ENCODE measurements at places on chromosomes 7 and 10.

GRCh38 chr7:16925609-16926008, 43.8 kb upstream of the AGR3 start:
- DNase-seq = no peak

DNA sequence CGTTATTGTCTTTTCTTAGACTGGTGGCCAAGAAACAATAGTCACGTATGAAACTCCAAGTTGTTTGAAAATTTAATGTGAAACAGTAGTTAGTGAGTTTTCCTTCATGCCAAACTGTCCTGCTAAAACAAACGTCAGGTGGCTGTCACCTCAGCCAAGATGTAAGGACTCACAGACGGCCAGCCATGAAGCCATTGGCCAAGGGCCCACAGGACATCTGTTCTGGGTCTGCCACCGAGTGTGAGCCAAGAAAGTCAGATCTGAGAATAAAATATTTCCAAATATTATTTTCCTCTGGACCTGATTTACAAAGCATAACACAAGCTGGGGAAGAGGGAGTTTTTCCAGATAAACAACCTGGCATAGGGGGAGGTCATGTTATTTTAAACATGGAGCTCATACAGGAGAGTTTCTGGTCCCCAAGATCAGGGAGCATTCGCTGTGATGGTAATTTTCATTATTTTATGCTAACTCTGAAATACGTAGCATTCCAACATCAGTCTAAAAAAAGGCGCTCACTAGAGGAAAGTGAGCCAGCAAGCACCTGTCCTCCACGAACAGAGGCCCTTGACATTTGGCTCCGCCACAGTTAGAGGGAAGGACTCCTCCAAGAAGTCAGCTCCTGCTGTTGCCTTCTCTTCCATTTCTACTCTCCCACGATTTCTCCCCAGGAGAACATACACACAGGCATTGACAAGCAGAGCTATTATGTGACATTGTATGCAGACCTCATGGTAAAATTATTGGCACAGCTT, 38.9 kb upstream of the LANCL2 start:
- DNase-seq = no peak

- no peak for DNase-seq
Measured at GRCh38 chr10:101070098-101070497, 8.3 kb downstream of the KAZALD1 start.

DNA sequence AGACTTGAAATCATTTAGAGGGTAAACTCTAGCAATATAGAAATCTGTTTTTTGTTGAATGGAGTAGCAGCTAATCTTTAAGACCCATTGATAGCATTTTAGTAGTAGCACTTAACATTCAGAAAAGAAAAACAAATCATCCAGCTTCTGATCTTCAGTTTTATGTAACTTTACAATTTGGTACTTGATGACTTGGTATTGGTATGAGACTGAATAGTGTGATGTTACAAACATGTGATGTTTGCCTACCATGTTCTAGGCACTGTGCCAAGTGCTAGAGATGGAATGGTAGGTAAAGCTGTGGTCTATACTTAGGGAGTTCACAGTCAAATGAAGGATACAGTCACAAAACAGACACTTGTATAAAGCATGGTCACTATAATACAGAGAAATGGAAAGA, 21.3 kb downstream of the ZEB1 start:
- peak; percentile 31 for DNase-seq

GRCh38 chr7:11846361-11846955, 14.5 kb upstream of the THSD7A start:
- DNase-seq = no peak

DNA sequence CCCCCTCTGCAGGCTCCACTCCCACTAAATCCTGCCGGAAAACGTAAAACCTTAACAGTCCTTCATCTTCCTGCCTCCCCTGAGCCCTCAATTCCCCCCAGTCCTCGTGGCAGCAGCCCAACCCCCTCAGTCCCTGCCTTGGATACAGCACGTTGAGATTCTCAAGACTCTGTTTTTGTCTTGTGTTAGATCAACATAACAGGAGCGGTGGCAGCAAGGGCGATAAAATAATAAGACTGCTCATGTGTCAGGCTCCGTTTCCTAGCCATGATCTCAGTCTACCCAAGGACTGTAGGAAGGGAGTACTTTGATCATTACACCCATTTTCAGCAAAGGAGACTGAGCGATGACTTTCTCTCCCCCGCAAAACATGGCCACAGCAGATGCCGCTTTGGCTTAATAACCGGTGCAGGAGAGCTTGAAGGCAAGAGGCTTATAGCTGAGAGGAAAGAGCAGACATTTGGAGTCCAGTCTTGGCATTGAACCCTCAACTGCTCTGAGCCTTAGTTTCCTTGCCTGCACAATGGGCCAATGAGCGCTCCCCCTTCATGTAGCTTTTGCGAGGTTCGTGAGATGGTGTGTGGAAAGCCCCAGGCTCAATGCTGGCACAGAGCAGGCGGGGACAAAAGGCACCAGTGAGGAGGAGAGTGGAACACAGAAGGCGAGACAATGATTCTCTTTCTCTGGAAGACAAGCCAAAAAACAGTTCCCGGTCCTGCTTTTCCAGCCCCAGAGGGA, 42.1 kb upstream of the PCBD1 start:
- DNase-seq = no peak

GRCh38 chr10:9868499-9868898, 1149.2 kb upstream of the CELF2 start:
- DNase-seq = no peak

- no peak for DNase-seq
Measured at GRCh38 chr10:71021402-71021801, 133.0 kb upstream of the PCBD1 start.

DNA sequence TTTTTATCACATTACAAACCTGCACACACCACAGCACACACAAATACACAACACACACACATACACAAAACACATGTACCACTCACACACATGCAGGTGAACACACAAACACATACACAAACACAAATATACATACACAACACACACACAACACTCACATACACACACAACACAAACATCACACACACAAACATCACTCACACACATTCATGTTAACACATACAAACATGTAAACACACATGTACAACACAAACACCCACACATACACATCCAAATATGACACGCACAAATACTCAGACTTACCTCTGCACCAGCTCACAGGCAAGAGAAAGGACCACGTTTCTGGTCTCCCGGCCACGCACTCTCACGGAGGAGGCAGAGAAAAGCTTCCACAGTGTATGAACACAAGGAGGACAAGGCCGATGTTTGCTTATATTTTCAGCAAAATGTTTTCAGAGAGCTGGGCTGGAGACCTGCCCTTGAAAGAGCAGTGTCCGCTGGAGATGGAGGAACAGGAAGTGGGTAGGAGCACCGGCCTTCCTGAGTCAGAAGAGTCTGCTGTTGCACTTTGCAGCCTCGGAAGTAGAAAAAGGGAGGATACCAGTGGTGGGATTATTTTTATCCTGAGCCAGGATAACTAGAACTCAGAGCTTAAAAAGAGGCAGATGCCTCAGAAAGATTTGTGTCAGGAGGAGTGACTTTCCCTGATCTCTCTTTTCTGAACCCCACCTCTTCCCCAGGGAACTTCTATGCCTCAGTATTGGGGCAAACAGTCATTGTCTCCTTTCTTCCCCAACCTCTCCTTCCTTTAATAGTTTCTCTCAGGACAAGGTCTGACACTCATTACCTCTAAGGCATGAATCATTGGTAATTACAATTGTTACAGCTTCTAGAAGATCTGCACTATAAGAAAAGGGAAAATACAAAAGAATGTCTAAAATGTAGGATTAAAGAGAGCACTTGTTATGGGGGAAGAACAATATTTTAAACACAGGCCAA, at the start of gene GIMAP6:
GIMAP6 (minus strand) TSS at position 520 of the 999 bp plus-strand sequence. CDS start 2,243 bp downstream, outside the sequence.
- DNase-seq = peak; percentile 23

DNA sequence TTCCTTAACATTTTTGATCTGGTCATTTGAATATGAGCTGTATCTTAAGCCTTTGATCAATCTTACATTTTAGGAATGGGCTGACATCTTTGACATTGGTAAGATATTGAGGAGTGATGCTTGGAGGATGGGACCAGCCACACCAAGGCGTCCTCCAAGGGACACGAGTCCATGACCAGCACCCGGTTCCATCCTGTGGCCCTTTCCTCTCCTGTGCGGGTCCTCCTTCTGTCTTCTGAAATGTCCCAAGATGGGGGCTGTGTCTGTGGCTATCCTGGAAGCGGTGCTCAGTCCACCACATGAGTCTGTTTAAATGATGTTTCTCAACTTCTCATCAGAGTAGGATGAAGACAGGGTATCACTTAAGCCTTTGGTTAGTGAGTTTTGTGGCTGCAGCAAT, 67.3 kb upstream of the SHH start:
- no peak for DNase-seq

DNA sequence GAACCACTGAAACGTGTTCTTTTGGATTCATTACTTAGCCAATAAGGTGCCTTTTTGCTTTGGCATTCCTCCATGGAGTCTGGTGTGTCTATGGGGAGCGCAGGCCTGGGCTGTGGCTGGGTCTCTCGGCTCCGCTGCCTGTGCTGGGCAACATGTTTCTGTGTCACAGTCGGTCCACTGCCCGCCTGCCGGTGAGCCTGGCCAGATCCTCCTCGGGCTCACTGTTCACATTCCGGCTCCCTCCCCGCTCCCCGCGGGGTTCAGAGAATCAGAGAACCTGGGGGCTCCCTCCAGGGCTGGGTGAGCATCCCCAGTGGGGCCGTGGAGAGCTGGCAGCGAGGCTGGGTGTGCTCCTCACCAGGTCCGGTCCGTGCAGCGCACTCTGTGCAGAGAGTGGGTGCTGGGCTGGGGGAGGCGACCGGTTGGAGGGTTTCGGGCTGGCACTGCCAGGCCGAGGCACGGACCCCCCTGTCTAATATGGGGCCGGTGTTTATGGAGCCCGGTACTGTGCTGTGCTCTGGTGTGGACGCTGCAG, 70.4 kb downstream of the INPP5A start:
- no peak for DNase-seq

DNA sequence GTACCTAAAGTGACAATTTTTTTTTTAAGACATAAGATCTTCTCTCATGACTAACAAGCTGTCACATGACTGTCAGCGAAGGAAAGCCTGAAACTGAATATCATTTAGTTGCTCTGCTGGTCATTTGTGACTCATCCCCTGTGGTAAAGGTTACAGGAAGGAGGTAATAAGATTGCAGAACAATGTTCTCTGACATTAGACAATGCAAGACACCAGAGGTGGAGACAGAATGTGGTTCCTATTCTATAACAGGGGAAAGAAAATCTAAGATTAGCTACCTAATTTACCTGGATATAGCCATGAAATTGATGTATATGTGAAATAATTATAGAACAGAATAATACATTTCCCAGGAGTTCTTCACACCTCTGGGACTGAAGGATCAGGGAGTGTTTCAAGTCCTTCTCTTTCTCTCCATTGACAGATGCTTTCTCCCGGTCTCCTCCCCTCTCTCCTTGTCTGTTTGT, 47.7 kb downstream of the LRGUK start:
- peak; percentile 10 for DNase-seq

- no peak for DNase-seq
Measured at GRCh38 chr10:5829267-5829666, 16.0 kb upstream of the GDI2 start.

- DNase-seq = no peak
Measured at GRCh38 chr10:58326967-58327381, 7.8 kb upstream of the UBE2D1 start.

- DNase-seq = no peak
Measured at GRCh38 chr7:77266291-77266794, 66.7 kb upstream of the FGL2 start.

DNA sequence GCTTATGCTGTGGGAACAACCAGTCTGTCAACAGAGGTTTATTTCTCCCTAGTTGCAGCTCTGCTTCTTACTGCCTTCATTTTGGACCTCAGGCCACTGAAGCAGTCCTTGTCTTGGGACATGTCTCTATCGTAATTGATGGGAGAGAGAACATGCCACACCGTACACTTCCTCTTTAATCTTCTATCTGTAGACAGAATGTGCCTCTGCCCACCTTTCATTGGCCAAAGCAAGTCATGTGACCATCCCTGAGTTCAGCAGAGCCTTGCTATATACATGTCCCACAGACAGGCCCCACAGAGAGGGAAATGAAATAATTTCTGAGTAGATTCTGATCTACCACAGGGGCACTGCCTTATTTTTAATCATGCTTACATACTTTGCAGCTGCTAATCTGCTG, 98.0 kb downstream of the KCND2 start:
- no peak for DNase-seq

GRCh38 chr7:13563680-13564079, 425.8 kb downstream of the ETV1 start:
- DNase-seq = no peak

GRCh38 chr7:124071843-124072242, 39.0 kb upstream of the TMEM229A start:
- DNase-seq = no peak

GRCh38 chr7:95435422-95435780, 573 bp upstream of the PON2 start:
- DNase-seq = no peak

- DNase-seq = no peak
Measured at GRCh38 chr10:128808921-128809440, 658.1 kb upstream of the MGMT start.

GRCh38 chr10:71585564-71586290, 133.9 kb downstream of the C10orf105 start:
- no peak for DNase-seq

GRCh38 chr7:3893789-3894153, 592.7 kb downstream of the SDK1 start:
- no peak for DNase-seq

GRCh38 chr7:26681819-26682418, 182.5 kb downstream of the SKAP2 start:
- no peak for DNase-seq

- DNase-seq = peak; percentile 50
Measured at GRCh38 chr10:17910125-17910789, 41.5 kb upstream of the SLC39A12 start.

- no peak for DNase-seq
Measured at GRCh38 chr7:46532571-46532970, 611.5 kb upstream of the IGFBP3 start.

GRCh38 chr7:68067845-68068244, 1071.2 kb downstream of the TYW1 start:
- DNase-seq = no peak

GRCh38 chr10:60669501-60669900, 108.8 kb upstream of the CDK1 start:
- DNase-seq = no peak

- DNase-seq = no peak
Measured at GRCh38 chr7:101720324-101720723, 91.2 kb upstream of the MYL10 start.

- peak; percentile 80 for DNase-seq
Measured at GRCh38 chr7:112462236-112462635, 12.0 kb downstream of the IFRD1 start.
